ENCODE measurements at places on chromosomes 5 and 9.

- DNase-seq, result no peak
These were observed 335.3 kb upstream of the ADAMTSL1 start for GRCh38 chr9:18138656-18139055.

DNA sequence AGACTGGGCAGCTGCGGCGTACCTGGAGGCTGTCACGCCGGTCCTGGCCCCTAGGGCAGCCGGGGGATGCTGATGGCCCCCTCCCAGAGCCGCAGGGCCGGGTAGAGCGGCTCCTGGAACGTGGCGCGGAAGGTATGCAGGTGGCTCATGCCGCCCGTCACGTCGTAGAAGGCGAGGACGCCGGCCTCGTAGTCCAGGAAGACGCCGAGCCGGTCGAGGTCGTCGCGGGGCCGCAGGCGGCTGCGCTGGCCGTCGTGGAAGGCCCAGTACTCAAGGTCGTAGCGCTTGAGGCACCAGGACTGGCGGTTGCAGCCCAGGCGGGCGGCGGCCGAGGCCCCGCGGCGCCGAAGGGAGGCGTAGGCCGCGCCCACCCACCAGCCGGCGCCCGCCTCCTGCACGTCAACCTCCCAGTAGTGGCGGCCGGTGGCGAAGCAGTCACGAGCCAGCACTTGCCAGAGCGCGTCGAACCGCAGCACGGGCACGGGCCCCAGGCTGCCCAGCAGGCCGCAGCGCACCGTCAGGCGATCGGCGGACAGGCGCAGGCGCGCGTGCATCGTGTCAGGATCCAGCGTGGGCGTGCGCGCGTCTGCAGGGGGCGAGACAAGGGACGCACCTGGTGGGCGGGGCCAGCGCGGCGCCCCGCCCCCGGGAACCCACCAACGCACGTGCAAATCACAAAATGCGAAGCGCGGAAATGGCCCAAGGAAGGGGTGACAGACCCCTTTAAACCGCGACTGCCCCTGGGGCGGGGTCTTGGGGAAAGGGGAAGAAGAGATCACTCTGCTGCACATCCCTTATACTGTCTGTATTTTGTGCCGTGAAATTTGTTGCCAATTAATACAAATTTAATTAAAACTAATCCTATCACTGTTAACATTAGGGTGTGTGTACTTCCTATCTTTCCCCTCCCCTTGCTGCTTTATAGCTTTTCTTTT lies 31.2 kb downstream of the NANS start:
- DNase-seq, result no peak

DNA sequence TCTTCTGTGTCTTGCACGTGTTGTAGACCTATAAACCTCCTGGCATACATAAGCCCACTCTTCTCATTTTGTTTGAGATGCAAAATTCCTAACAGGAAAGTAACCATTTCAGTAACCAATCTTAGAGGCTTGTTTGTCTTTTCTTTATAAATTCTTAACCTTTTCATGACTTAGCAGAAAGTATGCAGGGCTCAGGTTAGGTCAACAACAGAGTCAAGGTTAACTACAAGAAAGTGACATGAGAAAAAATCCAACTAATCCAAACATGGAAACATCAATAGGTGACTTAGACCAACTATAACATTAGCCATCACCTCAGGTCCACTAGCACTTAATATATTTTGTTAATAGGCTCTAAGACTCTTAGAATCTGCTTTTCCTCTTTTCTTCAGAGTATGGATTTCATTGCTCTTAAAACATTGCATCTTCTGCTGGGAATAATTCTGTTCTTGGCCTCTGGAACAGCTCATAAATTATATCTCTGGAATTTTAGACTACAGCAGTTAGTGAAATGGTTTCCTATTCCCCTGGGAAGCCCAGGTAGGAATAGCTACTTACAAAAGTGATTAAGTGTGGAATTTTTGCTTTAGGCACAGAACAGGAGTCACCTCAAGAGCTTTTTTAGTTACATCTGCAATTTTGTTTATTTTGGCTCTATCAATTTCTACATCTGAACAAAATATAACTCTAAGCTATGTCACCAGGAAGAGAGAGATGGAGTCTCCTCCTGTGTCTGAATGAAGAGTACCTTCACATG lies 155.3 kb upstream of the ANKRD55 start:
- DNase-seq, result no peak

- DNase-seq, result peak; percentile 17
These were observed 275.6 kb upstream of the SLC30A5 start for GRCh38 chr5:68818057-68818695.

DNA sequence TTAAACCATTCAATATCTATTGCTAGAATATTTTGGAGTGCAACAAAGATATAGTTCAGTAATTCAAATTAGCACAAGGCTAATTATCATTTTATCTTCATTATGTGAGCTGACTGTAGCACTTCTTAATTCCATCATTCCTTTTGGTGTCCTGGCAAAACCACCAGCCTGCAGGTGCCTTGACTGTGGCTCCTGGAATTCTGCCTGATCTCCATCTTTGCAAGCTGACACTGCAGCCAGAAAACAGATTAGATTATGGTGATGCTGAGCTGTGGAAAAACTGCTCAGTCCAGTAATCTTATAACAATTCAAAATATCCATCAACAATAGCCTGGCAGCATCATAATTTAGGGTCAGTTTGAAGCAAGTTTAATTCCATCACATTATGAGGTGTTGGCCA lies 919.5 kb downstream of the DTWD2 start:
- no peak for DNase-seq

DNA sequence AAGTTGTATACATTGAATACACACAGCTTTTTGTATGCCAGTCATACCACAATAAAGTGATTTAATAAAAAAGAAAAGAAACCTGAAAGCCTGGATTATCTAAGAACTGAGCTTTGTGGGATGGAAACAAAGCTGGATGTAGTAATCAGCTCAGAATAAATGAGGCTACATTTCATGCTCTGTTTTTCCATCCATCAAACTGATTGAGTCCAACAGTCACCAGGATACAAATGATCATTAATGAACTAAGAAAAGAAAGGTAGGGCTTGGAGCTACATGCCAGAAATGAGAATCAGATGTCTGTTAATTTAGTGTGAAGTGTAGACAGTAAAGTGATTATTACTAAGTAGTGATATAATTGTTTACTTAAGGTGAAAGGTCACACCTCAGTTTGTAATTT lies 109.8 kb upstream of the TARS1 start:
- no peak for DNase-seq

GRCh38 chr9:2053883-2054845 lies 39.0 kb downstream of the SMARCA2 start:
- DNase-seq, result peak; percentile 37

DNA sequence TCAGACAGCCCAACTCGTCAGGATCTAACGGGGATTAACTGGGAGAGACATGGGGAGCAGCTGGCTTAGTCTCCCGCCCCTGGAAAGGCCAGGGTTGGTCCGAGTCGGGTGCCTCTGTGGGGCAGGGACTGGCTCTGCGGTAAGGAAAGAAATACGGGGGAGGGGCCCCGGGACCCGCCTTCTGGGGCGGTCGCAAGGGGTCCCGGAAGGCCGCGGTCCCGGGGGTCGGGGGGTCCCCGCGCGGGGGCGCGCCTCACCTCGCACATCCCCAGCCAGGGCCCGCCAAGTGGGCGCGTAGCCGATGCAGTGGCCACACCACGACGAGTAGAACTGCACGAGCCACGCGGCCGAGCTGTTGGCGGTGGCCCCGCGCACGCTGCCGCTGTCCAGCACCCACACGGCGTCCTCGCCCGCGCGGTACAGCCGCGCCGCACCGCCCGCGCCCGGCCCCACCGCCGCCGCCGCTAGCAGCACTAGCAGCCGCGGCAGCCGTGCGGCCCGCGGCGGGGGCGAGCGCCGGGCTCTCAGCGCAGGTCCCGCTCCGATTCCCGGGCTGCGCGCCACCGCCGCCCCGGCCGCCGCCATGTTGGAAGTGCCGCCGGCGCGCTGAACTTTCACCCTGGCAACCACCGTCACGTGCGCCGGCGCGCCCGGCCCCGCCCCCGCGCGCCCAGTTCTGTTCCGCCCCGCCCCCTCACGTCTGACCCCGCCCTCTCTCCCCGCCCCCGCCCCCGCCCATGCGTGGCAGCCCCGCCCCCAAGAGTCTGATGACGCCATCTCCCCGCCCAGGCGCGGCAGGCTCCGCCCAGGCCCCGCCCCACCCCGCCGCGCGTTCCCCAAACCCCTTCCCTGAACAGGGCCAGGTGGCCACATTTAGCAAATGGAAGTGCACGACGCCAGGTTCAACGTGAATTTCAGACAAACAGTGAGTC lies at the start of gene QSOX2:
Gene QSOX2, minus strand, starts transcription at position 594 of the 932 bp plus-strand sequence. Its CDS starts 9 bp downstream, at position 585.
- DNase-seq, result peak; percentile 40

GRCh38 chr9:134130503-134131375 lies 5.1 kb upstream of the WDR5 start:
- DNase-seq, result no peak

DNA sequence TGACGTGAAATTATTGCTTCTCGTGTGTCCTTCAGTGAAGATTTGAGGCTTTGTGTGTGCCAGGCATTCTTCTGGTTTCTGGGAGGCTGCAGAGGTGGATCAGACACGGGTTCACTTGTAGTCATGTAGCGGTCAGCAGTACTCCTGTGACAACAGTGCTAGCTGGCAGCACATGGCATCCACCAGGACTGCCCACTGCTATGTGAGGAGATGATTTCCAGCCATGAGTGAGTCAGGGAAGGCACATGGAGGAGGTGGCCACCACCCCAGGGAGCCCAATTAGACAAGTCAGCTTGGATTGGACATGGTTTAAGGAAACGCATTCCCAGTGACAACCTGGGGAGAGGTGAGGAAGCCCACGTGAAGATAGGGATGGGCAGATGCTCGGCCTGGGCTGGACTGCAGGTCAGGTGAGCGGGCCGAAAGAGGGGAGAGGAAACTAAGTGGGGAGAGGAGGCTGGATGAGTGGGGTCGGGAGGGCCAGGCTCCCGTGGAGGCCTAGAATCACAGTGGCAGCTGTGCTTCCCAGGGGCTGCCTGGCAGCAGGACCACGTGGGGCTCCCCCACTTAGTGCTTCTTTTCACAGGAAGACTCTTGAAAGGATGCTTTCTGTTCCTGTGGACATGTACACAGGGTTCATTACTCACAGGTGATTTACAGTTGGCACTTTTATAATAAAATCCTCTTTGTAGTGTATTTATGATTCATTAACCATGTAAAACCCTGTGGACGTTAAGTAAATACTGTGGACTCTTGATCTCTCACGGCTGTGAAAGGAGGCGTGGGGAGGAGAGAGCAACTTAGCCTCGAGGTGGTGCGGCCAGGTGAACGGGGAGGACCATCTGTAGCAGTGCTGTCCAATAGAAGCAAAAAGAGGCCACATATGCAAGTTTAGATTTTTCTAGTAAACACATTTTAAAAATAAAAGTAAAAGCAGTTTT lies 80.0 kb upstream of the OTULINL start:
- DNase-seq, result no peak

DNA sequence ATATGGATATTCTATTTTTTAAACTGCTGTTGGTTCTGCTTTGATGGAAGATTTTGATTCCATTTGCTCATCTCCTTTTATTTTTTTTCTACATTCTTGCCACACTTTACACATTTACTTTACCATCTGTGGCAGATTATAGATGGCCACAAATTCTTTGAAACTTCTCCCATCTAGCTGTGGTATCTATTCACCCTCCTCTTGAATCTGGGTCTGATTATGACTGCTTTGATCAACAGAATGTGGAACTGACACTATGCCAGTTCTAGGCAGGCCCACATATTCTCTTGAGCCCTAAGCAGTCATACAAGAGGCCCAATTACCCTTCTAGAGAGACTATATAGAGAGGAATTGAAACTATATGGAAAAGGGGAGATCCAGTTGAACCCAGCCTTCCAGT lies 439.0 kb upstream of the PTGER4 start:
- DNase-seq, result no peak

GRCh38 chr5:76473661-76474060 lies 70.6 kb downstream of the IQGAP2 start:
- no peak for DNase-seq

- peak; percentile 53 for DNase-seq
These were observed 939.7 kb downstream of the NR2F1-AS1 start for GRCh38 chr5:92641031-92641962.

GRCh38 chr5:41374631-41375030 lies 135.8 kb downstream of the PLCXD3 start:
- no peak for DNase-seq

DNA sequence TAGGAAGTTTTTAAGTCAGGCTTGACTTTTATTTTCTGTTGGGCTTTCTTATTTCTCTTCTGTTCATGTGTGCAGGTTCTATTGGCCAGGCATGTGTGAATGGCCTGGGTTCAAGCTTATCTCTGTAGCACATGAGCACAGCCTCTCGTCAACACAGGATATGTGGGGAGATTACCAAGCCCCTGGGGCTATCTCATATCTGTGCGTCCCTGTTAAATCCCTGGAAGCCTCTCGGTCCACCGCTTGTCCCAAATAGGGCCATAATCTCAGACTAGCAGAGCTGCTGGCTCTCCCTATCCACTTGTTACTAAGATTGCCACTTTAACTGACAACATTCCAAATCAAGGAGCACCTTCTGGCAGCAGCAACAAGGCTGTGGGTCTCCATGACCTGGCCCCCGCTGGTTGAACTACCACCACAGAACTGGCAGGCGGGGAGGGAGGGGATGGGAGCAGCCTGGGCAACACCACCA lies 28.4 kb upstream of the EBF1 start:
- no peak for DNase-seq
